Esophagus mucosa (tissue), 1 donor: ENCODE measurements at places on chromosomes 3 and 15. TPM values are rescaled to one million over a fixed set of nuclear protein-coding genes. Genes with fewer than 3 reads are reported as not detected.

The EOMES gene
- 0.12 TPM for total RNA-seq

The RPL22L1 gene
- 90.3 TPM for total RNA-seq

The B2M gene
- total RNA-seq: 469 TPM

The TTLL13 gene
- not detected for total RNA-seq

The USP50 gene
- total RNA-seq: not detected

The GRK7 gene
- not detected for total RNA-seq

The MOBP gene
- total RNA-seq: not detected

The GOLGA8S gene
- 0.24 TPM for total RNA-seq

The PFKFB4 gene
- total RNA-seq: 8.3 TPM

The CCR1 gene
- total RNA-seq: 0.52 TPM

The CCDC9B gene
- total RNA-seq: 21.3 TPM

The GPR15 gene
- 0.32 TPM for total RNA-seq

The TXNRD3 gene
- total RNA-seq: 6.5 TPM

The PLAAT1 gene
- 7.4 TPM for total RNA-seq

The EXOG gene
- total RNA-seq: 3.5 TPM

The ALDH1A3 gene
- 15.7 TPM for total RNA-seq

The TMC3 gene
- total RNA-seq: not detected

The SKIC8 gene
- total RNA-seq: 38.3 TPM

The XYLB gene
- 2.4 TPM for total RNA-seq

The RPL4 gene
- 2,164 TPM for total RNA-seq

The MLF1 gene
- total RNA-seq: 2.6 TPM

The SI gene
- total RNA-seq: not detected

The SYNPR gene
- total RNA-seq: not detected

The THRB gene
- total RNA-seq: 4.7 TPM

The ALCAM gene
- 4.7 TPM for total RNA-seq

The SST gene
- total RNA-seq: not detected

The FAH gene
- 14.6 TPM for total RNA-seq

The C2CD4A gene
- 0.44 TPM for total RNA-seq

The CADPS gene
- 0.08 TPM for total RNA-seq

The SKOR1 gene
- 0.08 TPM for total RNA-seq

The ILDR1 gene
- 6.3 TPM for total RNA-seq

The CTXN2 gene
- not detected for total RNA-seq

The NSUN3 gene
- 4.6 TPM for total RNA-seq

The OR5K2 gene
- not detected for total RNA-seq

The SERPINI2 gene
- total RNA-seq: not detected

The GALNT15 gene
- 1.8 TPM for total RNA-seq

The TEX9 gene
- total RNA-seq: 9.2 TPM

The APOD gene
- 3.5 TPM for total RNA-seq

The GOLGA8T gene
- not detected for total RNA-seq

The P2RY12 gene
- total RNA-seq: not detected

The CFAP100 gene
- total RNA-seq: not detected

The FOXL2 gene
- not detected for total RNA-seq

The CYP19A1 gene
- total RNA-seq: not detected

The DZIP3 gene
- 3.5 TPM for total RNA-seq

The DPPA4 gene
- not detected for total RNA-seq

The ANKRD34C gene
- total RNA-seq: not detected
